Activated CD8-positive, alpha-beta memory T cell treated with anti-CD3 and anti-CD28 coated beads for 1 hour (primary cell): ENCODE measurements at places on chromosomes 3 and 15.

DNA sequence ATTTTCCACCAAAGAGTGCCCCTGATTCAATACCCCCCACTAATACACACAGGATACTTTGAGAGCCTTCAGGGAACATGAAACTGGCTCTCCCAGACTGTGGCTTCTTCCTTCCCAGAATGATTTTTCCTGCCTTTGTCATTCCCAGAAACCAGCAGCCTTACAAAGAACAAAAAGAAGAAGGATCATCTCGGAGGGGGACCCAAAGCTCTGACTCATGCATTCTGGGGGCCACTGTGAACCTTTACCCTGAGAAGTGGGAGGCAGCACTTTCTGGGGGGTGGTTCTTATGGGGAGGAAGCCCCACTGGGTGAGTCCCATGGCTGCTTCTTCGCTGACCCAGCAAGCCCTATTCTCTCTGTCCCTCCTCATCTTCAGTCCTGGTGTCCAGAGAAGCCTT is 44.7 kb upstream of the RAD18 start:
- DNase-seq = no peak

GRCh38 chr3:148070041-148070440 is 627.7 kb upstream of the AGTR1 start:
- no peak for DNase-seq

- DNase-seq = no peak
Observed at GRCh38 chr3:33004961-33005360, 53.5 kb downstream of the CCR4 start.

DNA sequence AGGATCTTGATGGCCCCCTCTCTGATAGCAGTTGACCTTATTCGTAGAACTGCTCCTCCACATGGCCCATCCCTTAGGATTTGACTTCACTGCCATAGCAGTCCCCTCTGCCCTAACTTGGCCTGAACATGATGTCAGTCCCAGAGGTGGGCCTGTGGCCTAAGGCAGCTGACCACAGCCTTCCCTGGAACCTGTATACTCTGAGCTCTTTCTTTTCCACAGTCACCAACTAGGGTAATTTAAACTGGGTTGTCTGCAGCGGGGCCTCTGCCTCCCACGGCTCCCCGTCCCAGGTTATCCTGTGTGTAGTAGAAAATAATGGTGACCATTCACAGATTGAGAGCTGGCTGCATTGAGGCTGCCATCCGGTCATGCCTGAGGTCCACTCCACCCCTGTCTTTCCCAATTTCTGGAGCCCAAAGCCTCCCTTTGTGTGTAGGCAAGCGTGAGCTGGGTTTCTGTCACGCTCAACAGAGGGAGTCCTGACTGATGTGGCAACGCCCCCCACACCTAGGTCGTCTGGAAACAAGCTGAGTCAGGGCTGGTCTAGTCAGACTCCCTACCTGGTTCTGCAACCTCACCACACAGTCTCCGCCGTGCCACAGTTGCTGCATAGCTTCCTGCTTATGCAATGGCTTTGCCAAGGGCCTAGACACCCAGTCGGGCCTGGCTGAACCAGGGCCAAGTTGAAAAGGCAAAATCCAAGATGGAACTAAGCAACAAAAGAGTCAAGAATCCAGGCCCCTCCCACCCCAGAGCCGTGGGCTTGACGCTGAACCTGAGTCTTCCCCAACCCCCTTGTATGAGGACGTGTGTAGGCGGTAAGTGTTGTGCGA is 284.5 kb downstream of the XXYLT1 start:
- no peak for DNase-seq
